Germinal center (tissue), 1 donor: ENCODE measurements at places on chromosomes 1 and 21.

GRCh38 chr1:25174730-25175612 lies 57.3 kb downstream of the SYF2 start:
- DNase-seq, result no peak

GRCh38 chr1:76144247-76144646 lies 69.7 kb downstream of the ST6GALNAC3 start:
- no peak for DNase-seq

DNA sequence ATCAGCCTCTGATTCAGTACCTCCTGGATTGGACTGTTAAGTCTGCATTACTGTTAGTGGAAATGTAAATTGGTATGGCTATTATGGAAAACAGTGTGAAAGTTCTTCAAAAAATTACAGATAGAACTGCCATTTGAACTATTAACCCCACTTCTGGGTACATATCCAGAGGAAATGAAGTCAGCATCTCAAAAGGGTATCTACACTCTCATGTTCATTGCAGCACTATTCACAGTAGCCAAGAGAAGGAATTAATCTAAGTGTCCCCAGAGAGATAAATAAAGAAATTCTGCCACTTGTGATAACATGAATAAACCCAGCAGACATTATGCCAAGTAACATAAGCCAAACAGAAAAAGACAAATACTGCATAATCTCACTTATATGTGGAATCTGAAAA lies 676.0 kb downstream of the PLA2G4A start:
- no peak for DNase-seq

GRCh38 chr1:58204284-58204683 lies 342.2 kb downstream of the OMA1 start:
- peak; percentile 3 for DNase-seq

GRCh38 chr21:32585970-32586369 lies 647 bp upstream of the TCP10L start:
- DNase-seq, result no peak

DNA sequence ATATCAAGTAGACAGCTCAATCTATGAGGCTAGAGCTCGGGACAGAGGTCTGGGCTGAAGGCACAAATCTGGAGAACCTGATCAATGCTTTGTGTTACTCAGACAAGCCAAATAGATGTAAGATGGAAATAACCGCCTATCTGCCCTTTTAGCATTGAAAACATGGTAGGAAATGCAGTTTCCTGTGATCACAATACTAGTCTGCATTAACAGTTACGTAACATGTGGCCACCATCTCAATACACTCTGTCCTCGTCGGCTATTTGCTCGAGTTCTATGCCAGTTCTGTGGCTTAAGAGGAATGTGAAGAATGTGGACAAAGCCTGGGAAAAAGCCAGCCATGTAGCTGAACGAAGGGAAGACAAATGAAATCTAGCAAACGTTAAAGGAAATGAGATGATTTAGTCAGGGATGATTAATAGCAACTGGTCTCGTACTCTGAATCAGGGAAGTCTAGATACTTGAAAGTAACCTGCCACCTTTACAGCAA lies 73.3 kb downstream of the HSF2BP start:
- DNase-seq, result no peak

DNA sequence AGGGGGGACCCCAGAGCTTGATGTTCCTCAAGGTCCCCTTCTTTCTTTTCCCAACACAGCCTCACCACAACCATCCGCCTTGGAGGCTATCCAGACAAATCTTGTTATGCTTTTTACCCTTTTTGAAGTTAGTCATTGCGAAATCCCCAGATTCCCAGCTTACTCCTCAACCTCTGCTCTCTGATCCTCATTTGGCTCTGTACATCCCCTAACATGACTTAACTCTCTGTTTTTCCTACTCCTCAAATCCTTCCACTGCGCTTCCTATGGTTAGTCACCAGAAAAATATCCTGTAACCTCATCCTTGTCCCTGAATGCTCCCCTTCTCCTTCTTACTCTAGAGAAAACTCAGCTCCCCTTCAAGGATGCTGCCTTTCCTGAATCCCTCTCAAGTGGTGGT lies 189.1 kb upstream of the POU3F1 start:
- DNase-seq, result no peak

DNA sequence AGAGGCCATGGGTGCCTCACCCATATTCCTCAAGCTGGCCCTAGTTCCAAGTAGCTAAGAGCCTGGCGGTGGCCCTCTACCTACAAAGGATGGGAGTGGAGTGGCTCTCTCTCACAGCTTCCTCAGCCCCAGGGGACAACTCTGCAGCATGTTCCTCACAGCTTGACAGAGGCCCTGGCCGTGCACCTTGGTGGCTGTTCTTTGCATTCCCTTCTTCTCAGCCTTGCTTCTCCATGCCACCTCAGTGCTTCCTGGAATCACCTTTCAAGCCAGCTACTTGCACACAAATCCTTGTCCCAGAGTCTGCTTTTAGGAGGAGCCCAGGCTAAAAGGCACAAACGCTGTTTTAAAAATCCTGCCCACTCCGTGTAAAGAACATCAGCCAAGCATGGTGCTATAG lies 69.0 kb upstream of the DIRAS3 start:
- DNase-seq, result no peak

- peak; percentile 87 for DNase-seq
These were observed at the start of gene PFKL for GRCh38 chr21:44299458-44300261. PFKL (plus strand) TSS chr21:44300053; CDS start chr21:44300106, 53 bp downstream.

GRCh38 chr1:60145771-60146170 lies 72.2 kb upstream of the C1orf87 start:
- DNase-seq, result no peak

DNA sequence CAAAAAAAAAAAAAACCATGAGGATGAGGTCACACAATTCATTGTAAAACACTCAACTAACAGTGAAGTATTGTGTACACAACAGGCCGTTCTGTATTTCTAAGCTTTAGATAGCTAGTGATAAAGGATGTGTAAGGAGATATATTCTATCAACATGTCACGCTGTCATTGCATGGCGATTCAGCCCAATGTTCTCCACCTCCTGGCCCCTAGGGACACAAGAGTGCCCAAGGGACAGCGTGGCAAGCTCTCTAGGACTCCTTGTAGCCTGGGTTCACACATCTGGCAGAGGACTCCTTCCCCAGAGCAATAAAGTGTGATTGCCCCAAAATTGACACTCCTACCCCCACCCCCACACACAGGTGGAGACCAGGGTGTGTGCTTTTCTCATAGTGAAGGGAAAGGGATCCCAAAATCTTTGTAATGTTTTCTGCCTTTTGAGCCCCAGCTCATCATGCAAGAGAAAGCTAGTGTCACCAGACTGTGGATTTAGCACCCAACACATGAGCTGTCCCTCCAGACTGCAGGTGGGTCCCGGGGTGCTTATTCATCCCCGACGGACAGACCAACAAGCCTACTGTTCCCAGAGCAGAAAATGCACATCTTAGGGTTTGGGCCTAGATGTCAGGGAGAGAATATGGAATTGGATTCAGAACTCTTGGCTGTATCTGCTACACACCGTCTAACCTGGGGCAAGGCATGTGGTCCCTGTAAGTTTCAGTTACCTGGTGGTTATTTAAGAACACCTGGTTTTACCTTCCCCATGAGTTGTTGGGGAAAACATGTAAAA lies 11.5 kb downstream of the TMPRSS3 start:
- no peak for DNase-seq

GRCh38 chr1:55043726-55044125 lies 4.4 kb downstream of the PCSK9 start:
- no peak for DNase-seq
